ENCODE measurements at places on chromosomes 2 and 18.

DNA sequence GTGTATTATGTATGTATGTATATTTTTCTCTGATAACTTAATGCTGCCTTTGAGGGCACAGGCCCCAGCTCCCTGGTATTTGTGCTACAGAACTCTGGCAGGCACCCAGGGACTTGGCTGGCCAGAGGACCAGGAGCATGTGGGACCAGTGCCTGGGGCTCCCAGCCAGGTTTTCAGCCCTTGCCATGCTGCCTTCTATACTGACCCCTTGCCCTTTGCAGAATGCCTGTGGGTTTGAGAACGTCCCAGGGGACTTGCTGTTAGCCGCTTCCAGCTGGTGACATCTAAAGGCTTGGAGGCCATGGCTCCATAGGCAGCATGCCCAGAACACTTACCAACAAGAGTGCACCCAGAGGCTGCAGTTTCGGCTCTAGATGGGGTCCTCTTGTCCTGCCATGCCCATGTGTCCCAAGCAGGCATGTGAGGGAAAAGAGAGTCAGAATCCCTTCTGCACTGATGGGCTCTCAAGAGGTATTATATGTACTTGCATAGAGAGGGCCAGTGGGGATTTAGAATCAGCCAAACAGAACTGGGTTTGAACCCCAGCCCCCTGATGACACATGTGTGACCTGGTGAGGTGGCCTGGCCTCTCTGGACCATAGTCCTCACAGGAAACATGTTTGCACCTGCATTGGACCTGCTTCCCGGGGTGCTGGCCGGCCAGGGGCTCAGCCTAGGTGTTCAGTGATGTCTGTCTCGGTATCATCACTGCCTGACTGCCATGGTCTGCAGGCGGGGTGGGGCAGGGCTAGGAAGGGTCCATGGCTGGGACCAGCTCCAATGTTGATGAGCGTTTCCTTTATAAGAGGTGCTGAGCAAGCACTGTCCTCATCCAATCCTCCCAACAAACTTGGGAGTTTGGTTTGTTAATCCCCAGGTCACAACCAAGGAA, 119.2 kb upstream of the FHL2 start:
- DNase-seq: peak; percentile 86

GRCh38 chr2:2362181-2362580, 31.1 kb upstream of the MYT1L start:
- DNase-seq: no peak

DNA sequence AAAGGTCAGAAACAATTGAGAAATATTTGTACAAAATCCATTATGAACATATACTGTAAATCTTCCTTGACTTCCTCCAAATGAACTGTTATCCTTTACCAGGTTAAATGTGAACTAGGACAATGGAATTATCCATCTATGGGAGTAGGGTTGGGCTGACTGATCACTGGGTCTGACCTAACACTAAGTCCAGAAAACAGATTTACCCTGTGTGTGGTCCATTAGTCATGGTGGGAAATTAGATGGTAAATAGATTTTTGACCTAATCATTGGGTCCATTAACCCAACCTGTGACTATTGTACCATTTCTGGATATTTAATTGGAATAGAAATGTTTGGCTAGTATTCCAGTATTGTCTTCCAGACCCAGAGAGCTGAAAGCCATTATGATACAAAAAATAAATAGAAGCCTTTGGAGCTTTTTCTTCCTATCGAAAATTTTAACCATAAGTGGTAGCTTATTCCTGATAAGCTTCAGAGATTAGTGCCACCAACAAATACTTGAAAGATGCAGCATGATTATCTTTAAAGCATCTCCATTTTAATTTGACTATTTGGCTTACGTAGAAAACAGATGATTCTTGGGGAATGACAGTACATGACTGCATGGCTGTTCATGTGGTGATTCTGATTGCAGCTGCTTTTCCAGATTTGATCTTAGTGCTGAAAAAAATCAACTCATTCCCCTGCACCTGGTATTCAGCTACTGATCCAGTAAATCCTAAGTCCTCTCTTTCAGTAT, 703.2 kb upstream of the FSHR start:
- DNase-seq: no peak

- no peak for DNase-seq
Measured at GRCh38 chr2:112024896-112025491, 30.1 kb upstream of the TMEM87B start.

DNA sequence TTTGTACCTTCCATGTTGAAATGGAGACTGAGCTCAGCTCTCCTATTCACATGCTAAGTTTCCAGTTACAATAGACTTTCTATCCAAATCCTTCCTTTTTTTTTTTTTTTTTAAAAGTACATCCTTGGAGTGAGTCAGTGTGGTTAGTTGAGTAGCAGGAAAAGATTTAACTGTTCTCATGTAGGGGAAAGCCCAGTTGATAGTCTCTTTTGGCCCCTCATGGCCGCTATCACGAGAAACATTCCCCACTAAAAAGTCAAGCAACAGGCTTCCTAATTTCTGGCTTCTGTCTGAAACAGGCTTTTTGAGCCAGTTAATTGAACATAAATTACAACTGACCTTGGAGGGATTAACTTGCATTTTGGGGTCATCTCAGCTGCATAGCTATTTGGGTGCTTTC, 161.3 kb downstream of the MEIS1 start:
- DNase-seq: no peak

- peak; percentile 35 for DNase-seq
Measured at GRCh38 chr2:165952741-165953211, 800 bp downstream of the TTC21B start.

DNA sequence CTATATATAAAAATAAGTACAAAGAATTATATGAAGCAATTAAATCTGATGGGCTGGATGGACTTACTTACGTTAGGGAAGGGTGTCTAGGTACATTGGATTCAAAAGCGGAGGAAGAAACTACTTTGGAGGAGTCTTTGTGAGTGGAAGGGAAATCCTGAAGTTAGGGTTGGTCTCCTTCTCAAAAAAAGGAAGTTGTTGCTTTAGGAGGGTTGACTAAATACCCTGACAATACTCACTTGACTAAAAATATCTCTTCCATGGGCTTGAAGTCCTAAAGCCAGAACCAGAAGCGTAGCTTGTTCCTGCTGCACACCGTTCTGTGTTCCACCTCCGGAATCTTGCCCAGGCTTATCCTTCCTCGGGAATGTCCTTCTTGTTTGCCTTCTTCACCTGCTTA, 143.3 kb upstream of the ZEB2 start:
- DNase-seq: no peak

- DNase-seq: no peak
Measured at GRCh38 chr2:43132683-43133301, 93.6 kb downstream of the ZFP36L2 start.

GRCh38 chr18:76259096-76259495, 235.9 kb downstream of the ZNF516 start:
- no peak for DNase-seq

GRCh38 chr18:58996131-58996641, 131.5 kb downstream of the ZNF532 start:
- no peak for DNase-seq

DNA sequence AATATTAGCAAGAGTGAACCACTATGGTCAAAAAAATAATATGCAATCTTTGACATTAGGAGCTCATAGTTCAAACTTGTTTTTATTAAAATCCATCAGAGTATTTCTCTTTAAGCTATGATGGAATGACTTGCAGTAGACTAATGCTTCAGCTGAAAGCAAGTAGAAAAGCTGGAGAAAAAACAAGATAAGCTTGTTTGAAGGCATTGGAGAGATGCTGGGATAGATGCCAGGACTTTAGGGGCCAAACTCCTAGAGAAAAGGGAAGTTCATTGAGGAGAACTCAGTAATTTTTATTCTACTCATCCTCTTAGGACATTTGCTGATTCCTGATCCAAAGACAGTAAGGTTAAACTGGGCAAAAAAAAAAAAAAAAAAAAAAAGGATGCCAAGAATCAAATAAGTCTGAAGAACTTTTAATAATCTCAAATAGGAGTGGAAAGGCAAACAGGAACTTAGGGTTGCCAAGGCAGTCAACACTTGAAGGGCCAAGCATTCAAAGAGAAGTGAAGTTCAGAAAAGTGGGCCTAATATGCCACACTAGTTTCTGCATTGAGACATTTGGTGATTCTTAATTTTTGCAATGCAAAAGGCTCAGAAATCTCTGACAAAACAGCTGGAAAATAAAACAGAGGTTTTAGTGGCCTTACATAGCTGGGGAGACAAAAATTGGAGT, 19.7 kb upstream of the AFF3 start:
- DNase-seq: peak; percentile 11

GRCh38 chr2:102340778-102341177, 14.8 kb upstream of the IL18R1 start:
- DNase-seq: no peak

GRCh38 chr2:32484937-32485336, 128.1 kb downstream of the BIRC6 start:
- DNase-seq: no peak

DNA sequence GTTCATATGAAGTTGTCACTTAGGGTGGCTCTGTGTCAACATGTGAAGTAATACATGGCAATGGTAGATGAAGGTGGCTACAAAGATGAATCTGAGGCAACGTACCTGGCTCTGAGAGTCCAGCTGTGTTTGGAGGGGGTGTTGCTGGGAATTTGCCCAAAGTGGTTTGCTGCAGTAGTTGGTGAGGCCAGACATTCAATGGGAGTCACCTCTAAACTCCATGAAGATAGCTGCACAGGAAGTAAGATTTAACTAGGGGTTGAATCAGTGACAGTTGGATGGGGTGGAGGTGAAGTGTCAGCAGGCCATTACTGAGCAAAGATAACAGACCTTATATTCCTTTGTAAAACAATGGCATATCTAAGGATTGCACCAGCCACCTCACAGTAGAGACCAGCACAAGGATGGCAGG, 71.8 kb downstream of the NUP35 start:
- no peak for DNase-seq

Data from G401 (cell line).